ENCODE measurements at places on chromosomes 16 and 17.

DNA sequence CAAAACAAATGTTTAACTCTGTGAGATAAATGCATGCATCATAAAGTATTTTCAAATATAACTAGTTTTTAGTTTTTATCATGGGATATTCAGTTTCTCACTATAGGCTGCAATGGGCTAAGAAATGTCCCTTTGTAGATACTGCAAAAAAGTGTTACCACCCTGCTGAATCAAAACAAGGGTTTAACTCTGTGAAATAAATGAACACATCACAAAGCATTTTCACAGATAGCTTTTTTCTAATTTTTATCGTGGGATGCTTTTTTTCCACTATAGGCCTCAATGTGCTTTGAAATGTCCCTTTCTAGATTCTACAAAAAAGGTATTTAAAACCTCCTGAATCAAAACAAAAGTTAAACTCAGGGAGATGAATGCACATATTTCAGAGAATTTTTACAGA, 541.1 kb downstream of the KCNJ18 start:
- DNase-seq: no peak

- DNase-seq: no peak
These were observed 83.2 kb upstream of the TOB1 start for GRCh38 chr17:50949128-50949988.

DNA sequence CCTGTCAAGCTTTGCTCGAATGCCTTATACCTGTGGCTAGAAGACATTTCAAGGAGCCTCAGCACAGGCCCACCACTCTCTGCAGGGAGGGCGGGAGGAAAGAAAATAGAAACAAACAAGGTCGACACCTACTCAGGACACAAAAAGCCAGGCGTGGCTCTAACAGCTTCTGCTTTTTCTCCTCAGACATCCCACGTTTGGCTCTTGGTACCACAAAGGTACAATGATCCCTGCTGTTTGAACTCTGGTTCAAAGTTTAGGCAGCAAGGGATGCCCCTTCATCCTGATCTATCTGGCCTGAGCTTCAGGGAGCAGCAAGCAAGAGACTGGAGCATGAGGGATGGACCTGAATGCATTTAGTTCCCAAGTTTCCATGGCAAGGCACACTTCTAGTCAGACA, 57.1 kb downstream of the CREBBP start:
- no peak for DNase-seq

DNA sequence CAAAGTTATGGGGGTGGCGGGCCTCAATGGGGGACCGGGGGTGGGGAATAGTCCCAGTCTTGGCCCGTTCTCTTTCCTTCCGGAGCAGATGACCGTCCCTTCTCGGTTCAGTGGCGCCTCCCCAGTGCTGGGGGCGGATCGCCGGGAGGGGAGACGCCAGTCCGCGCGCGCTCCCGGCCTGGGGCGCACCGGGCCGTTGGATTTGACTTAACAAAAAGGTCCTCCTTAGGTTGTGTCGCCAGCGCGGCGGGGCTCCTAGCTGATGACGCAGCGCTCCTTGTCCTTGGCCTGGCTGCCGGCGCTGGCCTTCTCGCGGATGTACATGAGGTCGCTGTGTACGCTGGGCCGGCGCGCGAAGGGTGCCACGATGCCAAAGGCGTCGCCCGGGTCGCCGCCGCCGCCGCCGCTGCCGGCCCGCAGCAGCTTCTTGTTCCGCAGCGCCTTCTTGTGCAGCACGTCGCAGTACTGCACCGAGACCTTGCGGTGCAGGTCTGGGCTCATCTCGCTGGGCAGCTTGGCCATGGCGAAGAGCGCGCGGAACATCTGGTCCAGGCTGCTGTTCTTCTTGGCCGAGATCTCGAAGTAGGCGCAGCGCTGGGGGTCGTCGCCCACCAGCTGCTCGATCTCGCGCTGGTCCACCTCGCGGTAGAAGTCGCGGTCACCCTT, 1.2 kb downstream of the RASD1 start:
- DNase-seq: no peak

GRCh38 chr16:11507991-11508390, 78.7 kb downstream of the LITAF start:
- no peak for DNase-seq

GRCh38 chr16:12801511-12802042, 2.1 kb downstream of the CPPED1 start:
- DNase-seq: no peak

DNA sequence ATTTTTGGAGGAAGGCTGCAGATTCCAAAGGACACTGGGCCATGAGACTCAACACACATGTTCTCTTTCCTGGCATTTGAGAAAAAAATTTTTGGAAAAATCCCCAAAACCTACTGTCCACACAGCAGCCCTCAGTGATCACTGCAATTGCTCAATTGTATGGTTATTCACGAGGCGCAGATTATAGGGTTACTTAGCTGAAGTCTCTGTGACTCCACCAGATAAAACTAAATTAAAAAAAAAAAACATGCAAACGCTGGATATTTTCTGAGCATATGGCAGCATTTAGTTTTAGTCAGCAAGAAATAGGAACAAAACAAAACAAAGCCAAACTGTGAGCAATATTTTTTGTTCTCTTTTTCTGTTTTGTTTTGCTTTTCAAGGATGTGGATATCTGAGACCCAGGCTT, 83.8 kb upstream of the FAM20A start:
- DNase-seq: no peak

- DNase-seq: no peak
These were observed 23.5 kb downstream of the ORC6 start for GRCh38 chr16:46712911-46713310.

GRCh38 chr17:40818343-40818732, 4.1 kb downstream of the KRT10 start:
- DNase-seq: no peak

DNA sequence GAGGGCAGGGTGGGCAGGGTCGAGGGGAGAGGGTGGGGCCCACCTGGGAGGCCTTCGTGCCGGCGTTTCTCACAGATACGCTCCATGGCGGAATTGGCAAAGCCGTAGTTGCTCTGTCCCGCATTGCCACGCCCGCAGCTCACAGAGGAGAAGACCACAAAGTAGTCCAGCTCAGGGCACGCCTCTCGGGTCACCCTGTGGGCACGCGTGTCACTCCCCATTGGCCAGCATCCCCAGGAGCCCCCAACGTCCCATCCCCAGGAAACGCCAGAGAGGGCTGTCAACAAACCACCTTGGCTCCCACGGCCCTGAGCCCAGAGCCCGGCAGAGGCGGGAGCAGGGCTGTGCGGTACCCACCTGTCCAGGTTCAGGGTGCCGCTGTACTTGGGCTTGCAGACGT, 16.1 kb downstream of the FASN start:
- no peak for DNase-seq

GRCh38 chr17:81978524-81979298, 1.3 kb downstream of the ASPSCR1 start:
- no peak for DNase-seq

DNA sequence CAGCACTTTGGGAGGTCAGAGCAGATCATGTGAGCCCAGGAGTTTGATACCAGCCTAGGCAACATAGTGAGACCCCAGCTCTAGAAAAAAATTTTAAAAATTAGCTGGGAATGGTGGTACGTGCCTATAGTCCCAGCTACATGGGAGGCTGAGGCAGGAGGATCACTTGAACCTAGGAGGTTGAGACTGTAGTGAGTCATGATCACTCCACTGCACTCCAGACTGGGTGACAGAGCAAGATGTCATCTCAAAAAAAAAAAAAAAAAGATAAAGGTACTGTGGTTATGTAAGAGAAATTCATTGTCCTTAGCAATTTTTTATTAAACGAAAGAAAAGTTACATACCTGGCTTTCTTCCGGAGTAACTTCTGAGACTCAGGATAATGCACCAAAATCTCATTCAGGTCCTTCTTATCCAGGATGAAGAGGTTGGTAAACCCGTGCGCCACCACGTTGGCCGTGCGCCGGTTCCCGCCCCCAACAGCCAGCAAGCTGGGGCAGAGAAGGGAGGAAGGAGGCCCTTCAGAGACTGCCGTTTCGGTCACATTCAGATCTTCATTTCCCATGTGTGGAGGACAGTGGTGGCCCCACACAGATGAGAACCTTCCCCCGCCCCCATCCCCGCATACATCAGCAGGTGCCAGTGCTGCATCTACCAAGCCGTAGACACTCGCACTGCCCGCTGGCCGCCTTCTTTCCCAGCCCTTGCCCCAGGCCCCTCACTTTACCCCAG, 73.7 kb downstream of the CNGB1 start:
- no peak for DNase-seq

DNA sequence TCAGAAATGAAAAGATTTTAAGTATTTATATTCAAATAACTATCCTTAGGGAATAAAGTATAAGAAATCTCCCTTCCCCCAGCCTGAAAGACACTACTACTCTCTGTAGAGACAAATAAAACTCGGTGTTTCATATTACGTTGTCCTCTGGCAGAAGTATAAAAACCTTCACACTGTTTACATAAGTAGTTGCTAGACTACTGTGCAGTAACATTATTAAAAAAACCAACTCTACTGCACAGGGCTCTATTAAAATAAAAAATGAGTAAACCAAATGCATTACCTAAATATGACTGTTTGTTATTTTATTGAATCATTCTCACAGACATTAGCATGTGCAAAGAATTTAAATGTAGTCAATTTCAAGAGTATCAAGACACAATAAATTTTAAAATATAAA, 67.4 kb downstream of the MED13 start:
- DNase-seq: no peak

DNA sequence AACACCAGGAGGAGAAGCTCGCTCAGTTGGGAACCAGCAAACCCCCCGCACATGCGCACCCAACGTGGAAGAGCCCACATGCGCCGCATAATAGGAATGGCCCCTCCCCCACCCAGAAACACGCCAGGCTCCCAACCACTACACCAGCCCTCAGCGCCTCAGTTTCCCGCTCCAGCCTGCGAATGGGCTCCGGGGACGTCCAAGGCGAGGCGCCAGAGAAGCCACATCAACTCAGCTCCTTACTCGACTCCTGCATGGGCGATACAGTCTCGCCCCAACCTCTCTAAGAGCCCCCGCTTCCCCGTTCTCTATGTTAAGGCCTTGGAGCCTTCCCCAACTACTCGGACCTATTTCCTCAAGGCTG, 504 bp downstream of the SRSF1 start:
- peak; percentile 24 for DNase-seq

GRCh38 chr17:66670206-66670605, 164.7 kb upstream of the CACNG5 start:
- no peak for DNase-seq

DNA sequence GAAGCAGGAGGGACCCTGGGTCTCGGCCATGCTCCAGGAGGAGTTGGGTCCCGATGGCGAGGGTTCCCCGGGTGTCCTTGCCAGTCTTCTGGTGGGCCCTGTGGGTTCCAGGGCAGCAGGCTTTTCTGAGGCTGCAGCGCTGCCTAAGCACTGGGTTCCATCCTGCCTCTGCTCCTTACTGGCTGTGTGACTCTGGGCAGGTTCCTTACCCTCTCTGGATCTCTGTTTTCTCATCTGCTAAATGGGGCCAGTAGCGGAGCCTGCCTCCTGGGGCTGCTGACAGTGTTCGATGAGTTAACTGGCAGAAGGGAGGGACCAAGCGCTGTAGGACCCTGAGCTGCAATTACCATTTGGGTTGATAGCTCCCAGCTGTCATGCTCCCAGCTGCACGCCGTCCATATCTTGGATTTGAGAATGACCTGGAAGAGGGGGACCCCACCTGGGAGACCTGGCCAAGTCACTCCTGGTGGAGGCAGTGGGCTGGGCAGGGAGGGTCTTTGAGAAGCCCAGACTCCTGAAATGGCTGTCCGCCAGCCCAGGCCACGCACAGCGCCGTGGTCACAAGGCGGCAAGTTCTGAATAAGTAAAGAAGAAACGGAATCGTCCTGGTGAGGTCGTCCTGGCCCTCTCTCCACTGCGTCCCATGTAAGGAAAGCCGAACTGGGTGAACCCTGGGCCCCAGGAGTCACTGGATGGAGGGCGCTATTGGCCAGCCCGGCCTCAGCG, 47.2 kb upstream of the GSE1 start:
- no peak for DNase-seq

DNA sequence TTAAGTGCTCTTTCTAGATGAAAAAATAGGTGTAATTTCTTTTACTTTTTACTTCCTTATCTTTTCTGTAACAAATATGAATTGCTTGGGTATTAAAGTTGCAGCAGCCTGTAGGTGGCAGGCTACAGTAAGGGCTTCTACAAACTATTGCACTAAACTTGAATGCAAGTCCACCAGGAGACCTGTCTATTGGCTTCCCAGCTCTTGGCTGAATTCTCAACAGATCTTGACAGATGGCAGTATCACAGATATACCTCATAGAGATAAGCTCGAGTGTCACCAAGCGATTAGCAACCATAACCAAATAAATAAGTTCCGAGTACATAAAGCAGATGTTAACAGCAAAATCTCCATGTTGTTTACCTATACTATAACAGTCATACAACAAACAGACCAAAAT, 5.9 kb downstream of the BBS2 start:
- peak; percentile 4 for DNase-seq

DNA sequence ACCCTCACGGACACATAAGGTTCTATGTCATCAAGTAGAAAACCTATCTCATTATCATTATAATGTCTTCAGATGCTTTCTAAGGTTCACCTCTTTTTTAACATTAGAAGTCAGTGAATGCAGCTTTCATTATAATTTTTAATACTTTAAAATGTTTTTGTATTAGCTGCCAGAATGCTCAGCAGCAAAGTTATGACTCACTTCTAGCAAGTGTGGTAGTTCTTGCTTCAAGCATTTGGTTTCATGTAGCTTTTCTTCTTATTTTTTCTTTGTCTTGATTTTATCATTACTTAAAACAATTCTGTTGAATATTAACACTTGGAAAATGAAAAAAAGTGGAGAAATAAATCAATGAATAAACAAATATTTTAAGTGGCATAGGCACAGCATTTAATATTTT, 23.4 kb downstream of the LPCAT2 start:
- DNase-seq: no peak

GRCh38 chr17:64335486-64335885, 55.2 kb downstream of the PECAM1 start:
- DNase-seq: no peak

DNA sequence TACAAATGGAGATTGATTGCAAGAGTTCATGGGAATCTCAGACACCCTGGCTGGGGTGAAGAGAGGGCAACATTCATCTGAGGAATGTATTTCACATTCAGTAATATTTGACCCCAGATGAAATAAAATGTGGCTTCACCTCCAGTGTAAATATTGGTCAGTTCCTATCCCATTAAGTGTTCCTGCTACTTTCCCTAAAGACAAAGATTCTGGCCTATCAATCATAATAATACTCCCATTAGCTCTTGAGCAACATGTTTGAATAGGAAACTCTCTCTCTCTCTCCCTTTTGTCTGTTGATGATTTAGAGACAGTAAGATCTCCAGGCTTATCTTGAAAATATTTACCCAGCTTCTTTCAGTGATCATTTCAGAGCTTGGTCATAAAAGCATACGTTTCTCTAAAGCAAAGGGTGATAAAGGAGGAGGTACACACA, 70.1 kb downstream of the KCNJ2 start:
- no peak for DNase-seq

GRCh38 chr17:74616696-74617095, 6.8 kb downstream of the CD300E start:
- DNase-seq: no peak

- DNase-seq: no peak
These were observed 1603.8 kb downstream of the CDH8 start for GRCh38 chr16:60432472-60432871.

All from activated T-helper 1 cell treated with Interleukin-2 at 50 U/mL for 16 hours (primary cell).